ENCODE measurements at places on chromosomes 11 and 22.

DNA sequence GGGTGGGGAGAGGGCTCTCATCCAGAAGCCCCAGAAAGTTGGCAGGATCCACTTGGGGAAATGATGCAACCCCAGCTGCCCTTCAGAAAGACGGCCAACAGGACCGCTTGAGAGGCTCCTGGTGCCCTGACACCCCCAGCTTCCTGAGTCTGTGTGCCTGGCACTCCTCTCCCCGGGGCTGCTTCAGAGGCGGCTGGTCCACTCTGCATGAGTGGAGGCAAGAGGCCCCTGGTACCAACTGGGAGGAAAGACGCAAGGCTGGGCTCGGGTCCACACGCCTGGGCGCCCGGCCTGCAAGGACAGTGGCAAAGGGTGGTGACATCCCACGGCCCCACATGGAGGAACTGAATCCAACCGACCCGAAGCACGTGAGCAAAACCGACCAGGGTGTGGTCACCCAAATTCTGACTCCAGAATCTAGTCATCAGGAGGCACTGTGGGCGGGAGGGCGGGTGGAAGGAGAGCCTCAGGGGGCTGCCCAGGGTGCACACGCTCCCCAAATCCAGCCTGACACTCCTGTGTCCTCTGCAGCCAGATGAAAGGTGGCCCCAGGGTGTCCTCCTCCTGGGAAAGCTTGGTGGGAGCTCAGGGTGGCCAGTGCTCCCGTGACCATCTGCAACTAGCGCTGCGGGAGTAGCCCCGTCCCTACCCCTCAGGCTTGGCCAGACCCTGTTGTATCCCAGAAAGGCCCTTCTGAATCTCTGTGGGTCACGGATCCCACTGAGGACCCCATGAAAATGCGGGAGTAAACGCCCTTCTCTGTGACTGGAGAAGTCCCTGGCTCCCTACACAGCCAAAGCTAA lies 3.7 kb downstream of the RNH1 start:
- no peak for DNase-seq

GRCh38 chr22:42068291-42068690 lies 2.3 kb downstream of the NAGA start:
- DNase-seq = no peak

DNA sequence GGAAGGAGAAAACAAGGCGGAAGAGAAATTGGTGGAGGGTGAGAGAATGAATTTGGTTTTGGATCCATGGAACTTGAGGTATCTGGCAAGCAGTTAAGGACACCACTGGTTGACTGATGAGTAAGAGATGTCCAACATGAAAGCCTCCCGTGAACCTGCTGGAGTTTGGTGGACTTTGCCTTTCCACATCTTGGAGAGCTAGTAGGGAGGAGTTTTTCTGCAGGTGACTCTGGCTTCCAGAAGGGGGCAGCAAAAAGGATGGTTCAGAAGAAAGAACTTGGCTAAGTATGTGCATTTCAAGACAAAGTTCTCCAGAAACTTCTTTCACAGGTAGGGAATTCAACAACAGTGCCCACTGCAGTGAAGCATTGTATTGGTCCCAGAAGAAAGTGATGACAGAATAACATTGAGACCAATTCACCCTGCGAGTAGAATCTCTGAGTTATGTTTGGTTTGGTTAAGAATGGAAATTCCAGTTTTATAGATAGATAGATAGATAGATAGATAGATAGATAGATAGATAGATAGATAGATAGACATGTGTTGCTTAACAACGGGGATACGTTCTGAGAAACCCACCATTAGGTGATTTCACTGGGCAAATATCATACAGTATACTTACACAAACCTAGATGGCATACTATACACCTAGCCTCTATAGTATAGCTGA lies 28.5 kb downstream of the DCDC1 start:
- no peak for DNase-seq

DNA sequence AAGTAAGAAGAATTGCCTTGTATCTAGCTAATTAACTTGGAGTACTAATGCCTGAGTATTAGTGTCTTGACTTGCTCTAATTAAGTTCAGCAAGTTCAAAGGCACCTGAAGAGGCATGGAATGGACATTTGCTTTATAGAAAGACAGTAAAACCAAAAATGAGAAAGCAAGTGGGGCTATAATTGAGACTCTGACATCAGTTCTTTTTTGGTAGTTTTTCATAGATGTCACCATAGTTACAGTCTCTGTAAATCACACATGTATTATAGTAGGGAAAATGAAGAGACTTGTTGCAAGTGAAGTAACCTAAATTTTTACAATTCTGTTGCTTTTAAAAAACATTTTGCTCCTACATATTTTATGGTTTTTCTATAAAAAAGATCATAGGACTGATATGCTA lies 178.0 kb downstream of the HIPK3 start:
- no peak for DNase-seq

DNA sequence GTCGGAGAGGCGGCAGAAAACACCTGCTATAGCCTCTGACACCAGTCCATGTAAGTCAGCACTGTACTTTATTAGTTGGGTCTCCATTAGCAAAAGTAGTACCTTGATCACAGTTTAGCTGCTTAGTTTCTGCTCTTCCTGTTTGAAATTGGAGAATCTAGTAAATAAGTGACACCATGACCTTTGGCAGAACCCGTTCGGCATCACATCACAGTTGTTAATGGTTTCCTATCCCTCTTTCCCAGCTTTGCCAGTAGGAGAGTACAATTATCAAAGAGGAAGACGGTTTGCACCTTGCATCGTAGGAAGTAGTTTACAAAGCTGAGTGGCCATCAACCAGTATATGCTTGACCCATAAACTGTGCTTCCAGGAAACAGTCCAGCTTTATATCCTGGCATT lies 101.8 kb downstream of the TRIM44 start:
- DNase-seq = no peak

- no peak for DNase-seq
These were observed 58.8 kb downstream of the PPP6R2 start for GRCh38 chr22:50401907-50402306.

DNA sequence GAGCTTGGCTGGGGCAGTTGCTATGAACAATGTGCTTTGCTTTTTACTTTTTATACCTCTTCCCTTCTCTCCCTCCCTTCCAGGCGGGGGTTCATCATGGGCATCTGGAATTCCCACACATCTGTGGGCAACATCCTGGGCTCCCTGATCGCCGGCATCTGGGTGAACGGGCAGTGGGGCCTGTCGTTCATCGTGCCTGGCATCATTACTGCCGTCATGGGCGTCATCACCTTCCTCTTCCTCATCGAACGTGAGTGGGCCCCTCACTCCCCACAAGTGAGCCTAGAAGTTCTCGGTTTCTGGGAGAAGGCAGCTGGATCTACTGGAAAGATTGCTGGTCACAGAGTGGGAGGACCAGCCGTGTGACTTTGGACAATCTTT lies 17.4 kb downstream of the SLC37A2 start:
- no peak for DNase-seq

GRCh38 chr11:24497831-24498230 lies 978 bp downstream of the LUZP2 start:
- no peak for DNase-seq

DNA sequence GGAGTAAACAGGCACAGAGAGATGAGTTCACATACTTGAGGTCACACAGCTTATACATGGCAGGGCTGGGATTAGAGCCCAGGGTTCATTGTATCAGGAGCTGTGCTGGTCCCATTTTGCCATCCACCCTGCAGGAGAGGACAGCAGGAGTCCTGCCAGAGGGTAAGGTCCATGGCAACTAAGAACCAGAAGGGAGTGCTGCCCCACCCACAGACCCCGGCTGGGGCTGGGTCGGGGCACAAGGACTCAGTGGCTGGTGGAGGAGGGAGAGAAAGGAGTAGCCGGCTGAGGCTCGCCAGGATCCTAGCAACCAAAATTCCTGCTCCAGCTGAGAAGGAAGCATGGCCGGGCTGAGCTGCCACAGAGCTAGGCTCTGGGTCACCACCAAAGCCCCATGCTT lies 25.9 kb upstream of the TP53I11 start:
- DNase-seq = no peak

GRCh38 chr11:93652161-93652597 lies 9.3 kb upstream of the CEP295 start:
- no peak for DNase-seq

- DNase-seq = no peak
These were observed 38.8 kb downstream of the STIM1 start for GRCh38 chr11:3894128-3894731.

DNA sequence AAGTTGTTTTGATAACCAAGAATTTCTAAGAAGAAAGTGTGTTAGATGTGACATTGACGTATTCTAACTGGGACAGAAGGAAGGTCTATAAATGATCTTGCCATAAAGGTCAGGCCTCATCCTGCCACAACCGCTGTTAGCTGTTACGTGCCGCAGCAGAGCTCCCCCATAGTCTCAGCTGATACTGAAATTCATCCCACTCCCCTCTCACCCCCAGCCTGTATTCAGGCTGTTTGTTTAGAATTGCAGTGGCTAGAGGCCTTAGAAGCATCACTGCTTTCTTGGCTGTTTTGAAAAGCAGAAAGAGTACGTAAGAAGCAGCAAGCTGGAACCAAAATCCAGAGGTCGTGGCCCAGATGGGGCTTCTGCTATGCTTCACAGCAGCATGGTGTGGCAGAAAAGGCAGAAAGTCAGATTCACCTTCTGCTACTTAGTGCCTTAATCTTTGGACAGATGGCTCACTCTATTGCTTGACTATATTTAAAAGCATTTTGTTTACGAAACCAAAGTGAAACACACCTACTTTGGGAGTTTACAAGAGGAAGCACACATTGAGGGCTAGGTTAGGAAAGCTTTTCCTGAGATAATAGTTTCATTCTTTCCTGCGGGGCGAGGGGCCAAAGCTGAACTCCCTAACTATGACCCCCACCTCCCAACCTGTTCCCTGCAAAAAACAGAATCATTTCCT lies 950 bp upstream of the LAYN start:
- DNase-seq = no peak

- no peak for DNase-seq
These were observed 561 bp downstream of the FXYD2 start for GRCh38 chr11:117823946-117824420.

GRCh38 chr11:117818041-117818873 lies 6.3 kb downstream of the FXYD2 start:
- peak; percentile 33 for DNase-seq

- DNase-seq = no peak
These were observed 15.3 kb downstream of the HDHD5 start for GRCh38 chr22:17143826-17144225.

DNA sequence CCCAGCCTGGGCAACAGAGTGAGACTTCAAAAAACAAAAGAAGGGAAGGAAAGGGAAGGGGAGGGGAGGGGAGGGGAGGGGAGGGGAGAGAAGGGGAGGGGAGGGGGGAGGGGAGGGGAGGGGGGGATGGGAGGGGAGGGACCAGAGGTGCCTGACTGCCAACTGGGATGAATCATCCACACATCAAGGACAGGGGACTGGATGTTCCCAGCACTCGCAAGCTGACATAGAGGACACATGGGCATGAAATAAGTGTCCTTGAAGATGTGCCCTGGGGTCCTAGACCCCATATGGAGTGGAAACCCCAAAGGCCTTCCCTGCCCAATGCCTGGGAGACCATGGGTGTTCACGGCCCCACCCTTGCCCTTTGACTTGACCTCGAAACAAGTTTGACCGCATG lies 19.8 kb downstream of the TST start:
- no peak for DNase-seq

- no peak for DNase-seq
These were observed 11.6 kb upstream of the CAPN5 start for GRCh38 chr11:77055101-77055561.

DNA sequence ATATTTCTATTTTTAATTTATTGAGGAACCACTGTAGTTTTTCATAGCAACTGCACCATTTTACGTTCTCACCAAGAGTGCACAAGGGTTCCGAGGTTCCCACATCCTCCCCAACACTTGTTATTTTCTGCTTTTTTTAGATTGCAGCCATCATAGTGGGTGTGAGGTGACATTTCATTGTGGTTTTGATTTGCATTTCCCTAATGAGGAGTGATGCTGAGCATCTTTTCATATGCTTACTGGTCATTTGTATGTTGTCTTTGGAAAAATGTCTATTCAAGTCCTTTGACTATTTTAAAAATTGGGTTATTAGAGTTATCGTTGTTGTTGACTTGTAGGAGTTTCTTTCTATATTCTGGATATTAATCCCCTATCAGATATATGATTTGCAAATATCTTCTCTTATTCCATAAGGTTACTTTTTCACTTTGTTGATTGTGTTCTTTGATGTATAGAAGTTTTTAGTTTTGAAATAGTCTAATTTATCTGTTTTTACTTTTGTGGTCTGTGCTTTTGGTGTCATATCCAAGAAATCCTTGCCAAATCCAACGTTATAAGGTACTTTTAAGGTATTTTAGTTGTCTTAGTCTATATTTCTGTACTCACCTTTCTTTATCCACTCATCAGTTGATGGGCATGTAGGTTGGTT lies 9.0 kb downstream of the NEAT1 start:
- DNase-seq = no peak

DNA sequence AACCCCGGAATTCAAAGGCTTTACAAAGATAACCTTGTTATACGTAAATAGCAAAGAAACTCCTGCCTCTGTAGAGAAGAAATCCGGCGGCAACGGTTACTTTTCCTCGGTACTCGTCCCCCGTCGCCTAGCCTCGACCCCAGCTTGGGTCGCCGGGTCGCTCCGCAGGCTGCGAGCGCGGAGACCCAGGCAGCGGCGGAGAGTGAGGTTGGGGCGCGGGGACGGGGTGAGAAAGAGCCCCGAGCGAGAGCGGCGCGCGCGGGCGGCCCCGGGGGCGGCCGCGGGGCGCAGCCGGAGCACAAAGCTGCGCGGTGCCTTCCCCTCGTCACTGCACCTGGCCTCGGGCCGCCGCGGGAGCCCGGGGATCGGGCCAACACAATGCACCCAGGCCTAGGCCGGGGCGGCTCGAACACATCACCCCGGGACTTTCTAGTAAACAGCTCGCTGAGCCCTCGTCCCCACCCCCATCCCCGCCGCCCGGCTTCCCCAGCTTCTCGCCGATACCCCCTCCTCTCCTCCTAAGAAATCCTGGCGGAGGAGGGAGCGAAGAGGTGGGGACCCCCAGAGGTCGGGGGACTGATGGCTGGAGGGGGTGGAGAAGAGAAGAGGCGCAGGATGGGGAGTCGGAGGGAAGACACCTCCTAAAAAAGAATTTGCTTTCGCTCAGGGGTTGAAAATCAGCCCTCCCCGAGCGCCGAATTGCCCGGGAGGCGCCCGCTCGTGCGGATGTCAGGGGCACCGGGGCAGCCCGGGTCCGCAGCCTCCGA lies 845 bp downstream of the MPPED2 start:
- DNase-seq = no peak

DNA sequence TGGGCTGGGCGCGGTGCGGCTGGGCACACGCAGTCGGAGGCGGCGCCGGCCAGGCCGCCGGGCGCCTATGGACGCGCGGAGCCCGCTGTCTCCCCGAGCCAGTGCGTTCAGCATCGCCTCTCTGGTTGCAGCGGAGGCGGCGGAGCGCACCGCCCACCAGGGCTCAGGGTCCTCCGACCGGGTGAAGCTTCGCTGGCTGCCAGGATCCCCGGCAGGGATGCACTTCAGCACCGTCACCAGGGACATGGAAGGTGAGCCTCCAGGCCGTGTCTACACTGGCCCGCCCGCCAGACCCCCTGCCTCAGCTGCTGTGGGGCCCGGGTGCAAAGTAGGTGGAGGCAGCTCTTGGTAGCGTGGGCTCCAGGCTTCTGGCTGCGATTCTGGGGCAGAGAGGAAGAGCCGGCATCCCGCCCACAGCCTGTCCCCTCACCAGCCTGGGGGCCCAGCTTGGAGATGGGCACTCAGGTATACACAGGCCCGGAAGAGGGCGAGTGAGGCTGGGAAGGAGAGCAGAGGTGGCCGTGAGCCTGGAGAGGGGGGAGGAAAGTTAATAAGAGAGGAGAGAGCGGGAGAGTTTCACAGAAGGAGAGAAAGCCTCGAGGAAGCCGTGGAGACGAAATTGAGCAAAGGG lies 1.0 kb upstream of the TBX1 start:
- DNase-seq = no peak

GRCh38 chr22:41505511-41506220 lies 36.7 kb downstream of the ACO2 start:
- DNase-seq = no peak

Measured in glomerular endothelial cell (primary cell).